ENCODE measurements at places on chromosomes 5 and 9.

DNA sequence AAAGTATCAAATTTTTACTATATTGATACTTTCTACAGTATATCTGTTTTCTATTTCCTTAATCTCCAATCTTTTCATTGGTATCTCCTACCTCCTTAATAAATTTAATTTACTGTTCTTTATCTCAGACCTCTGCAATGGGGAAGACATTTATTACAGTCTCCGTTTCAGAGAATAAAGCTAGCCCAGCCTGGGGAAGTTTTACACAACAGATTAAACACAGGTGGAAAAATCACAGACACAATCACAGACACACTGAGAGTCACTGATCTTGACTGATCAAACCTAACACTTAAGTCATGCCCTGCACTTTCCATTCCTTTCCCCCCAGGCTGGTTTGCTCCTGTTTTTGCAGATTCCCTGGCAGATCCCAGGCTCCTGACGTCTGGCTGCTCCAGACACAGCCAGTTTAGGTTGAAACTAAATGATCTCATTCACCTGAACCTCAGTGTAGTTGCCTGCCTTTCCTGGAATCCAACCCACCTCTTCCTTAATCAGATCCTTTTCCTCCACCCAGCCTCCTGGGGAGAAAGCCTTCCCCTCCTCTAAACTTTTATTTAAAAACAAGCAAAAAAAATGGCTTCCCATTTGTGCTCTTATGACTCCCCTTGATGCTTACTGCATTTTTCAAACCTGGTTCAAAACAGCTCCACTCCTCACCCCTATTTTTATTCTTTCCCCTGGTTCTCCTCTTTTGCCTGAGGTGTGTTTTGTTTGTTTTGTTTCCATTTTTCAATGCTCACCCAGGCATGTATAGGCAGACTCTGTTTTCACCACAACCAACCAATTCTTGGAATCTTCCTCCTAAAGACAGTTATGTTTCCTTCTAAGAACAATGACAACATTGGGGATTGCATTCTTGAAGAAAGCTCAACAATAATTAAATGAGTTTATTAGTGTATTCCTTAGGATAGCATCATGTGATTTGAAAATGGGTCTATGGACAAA lies 29.5 kb upstream of the OSMR start:
- DNase-seq, result peak; percentile 37

GRCh38 chr5:100905259-100905914 lies 2.3 kb upstream of the ST8SIA4 start:
- DNase-seq, result no peak

GRCh38 chr5:10750909-10751308 lies 10.1 kb downstream of the DAP start:
- DNase-seq, result no peak

GRCh38 chr9:26292943-26293342 lies 599.7 kb downstream of the CAAP1 start:
- peak; percentile 85 for DNase-seq

- peak; percentile 31 for DNase-seq
Observed at GRCh38 chr5:65926893-65927292, 518 bp downstream of the ERBIN start.

DNA sequence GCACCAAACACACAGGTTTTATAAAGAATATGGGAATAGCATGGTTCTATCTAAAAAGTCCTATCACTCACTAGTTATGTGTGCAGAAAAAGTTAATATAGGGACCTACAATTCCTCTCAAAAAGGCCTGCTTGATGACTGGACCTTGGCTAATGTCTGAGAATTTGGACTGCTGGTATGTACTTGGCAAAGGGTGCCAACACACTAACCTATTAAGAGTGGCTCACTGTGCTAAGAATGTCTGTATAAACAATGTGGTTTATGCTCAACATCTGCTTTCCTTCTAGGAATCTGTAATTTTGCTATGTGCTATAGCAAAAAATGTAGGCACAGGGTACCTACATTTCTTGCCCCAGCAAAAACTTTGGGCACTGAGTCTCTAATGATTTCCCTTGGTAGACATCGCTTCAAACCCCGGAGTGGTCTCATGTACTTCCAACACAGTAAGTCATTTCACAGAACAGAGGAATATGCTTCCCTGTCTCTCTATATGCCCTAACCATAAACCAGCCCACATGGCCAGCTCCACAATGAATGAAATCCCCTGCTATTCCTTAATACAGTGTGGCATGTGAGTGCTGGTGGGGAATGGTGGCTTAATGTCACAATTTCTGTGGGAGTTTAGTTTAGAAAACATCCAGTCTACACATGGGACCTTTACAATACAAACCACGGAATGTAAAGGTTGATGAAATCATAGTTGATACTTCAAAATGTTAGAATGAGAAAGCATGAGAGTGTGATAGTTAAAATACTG lies 101.7 kb downstream of the UBAP2 start:
- peak; percentile 95 for DNase-seq

DNA sequence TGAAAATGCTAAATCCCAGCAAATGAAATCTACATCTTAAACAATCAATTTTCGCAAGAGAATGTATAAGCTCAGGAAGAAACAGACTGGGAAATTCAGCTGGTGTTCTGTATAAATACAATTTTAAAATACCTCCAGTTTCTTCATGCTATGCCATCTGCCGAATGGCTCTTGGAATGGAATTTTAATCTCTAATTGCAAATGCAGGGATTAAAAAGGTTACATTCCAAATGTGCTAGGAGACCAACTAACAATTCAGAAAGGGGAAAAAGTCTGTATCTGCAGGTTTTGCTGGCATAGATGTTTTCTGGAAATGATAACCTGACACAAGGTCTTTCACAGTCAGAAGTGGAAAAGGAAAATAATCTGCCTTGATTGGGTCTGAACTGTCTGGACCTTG lies 379.7 kb downstream of the MAT2B start:
- no peak for DNase-seq
